ENCODE measurements at places on chromosomes 13 and 19.

DNA sequence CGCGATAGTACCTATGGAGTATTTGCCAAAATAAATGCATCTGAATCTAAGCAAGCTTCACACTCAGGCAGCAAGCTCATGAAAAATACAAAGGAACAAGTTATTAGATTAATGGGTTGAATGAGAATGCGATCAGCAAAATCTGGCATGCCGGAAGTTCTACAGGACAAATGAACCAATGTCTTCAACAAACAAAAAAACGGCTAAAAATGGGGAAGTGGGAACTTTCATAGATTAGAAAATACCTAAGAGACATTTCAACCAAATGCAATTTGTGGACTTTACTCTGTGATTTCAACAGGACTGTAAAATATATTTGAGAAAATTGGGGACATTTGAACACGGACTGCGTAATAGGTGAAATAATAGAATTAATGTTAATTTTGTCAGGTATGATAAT, 22.4 kb upstream of the RNASEH2B start:
- DNase-seq = no peak

DNA sequence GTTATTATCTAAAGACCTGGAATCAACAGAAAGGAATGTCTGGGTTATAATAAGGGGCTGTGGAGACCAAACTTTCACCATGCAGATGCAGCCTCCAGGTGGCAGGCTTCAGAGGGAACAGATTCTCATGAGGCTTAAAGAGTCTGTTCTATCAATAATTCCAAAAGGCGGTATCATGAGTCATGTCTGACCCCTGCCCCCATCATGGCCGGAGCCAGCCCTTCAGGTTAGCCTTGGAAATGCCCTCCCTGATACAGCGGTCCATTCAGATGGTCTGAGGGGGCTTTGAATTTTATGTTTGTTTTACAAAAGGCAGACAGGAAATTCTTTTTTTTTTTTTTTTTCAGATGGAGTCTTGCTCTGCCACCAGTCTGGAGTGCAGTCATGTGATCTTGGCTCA, 21.7 kb upstream of the LAMP1 start:
- DNase-seq = peak; percentile 24

DNA sequence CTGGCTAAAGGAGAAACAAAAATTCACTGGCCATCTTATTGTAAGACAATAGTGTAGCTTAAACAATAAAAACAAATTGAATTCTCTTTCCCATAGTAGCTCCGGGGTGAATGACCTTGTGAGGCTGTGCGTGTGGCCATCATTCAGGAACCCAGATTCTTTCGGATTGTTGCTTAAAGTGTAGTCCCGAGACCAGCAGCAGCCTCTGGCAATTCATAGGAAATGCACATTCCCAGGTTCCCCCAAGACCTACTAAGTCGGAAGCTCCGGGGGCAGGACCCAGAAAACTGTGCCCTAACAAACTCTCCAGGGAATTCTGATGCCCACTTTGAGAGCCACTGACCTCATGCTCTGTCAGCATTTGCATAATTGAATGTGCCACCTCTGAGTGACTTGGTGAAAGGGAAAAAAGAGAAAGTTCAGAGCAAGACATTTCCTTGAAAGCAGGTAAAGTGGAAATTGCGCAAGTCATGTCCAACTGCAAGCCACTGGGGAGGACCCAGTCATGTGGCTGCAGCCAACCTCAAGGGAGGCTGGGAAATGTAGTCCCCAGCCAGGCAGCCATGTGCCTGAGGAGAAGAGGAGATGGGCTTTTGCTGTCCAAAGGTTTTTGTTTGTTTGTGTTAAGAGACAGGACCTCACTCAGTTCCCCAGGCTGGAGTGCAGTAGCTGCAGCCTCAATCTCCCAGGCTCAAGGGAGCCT, 50.7 kb upstream of the PNMA8B start:
- DNase-seq = no peak

- DNase-seq = no peak
Observed at GRCh38 chr19:955803-956765, 28.1 kb upstream of the WDR18 start.

GRCh38 chr19:44608391-44608821, 5.0 kb upstream of the IGSF23 start:
- peak; percentile 66 for DNase-seq

GRCh38 chr19:30577551-30578105, 205.4 kb downstream of the ZNF536 start:
- DNase-seq = no peak

DNA sequence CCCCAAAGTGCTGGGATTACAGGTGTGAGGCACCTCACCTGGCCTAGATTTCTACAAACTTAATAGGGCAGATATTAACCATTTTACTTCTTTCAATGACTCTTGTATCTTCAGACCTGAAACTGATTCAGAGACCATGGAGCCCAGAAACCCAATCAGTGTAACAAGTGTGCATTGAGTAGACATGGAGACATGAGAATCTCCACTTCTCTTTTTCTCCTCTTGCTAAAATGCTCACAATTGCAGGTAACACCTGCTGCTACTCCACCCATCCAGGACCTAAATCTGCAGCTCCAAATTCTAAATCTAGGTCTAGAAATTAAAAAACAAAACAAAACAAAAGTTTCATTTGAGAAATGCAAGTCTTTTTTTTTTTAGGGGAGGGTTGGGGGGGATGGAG, 42.2 kb upstream of the ZNF681 start:
- DNase-seq = no peak

- DNase-seq = peak; percentile 36
Observed at GRCh38 chr13:108227651-108228272, 9.6 kb downstream of the ABHD13 start.

DNA sequence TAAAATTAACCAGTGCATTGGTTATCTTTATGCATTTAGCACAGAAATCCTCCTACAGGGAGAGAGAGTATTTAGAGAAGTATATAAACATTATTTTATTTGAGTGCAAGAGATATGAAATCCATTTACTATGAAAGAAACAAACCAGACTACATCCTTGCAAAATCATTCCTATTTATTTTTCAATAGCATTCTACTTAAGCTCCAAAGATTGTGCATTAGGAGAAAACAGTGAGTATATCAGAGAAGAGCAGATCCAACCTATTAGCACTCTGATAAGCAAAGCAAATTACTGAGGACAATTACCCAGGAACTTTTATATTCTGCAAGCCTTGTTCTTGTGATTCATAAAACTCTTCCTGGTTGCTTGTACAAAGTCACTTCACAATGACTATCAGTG, 256.1 kb downstream of the FGF14 start:
- DNase-seq = no peak

DNA sequence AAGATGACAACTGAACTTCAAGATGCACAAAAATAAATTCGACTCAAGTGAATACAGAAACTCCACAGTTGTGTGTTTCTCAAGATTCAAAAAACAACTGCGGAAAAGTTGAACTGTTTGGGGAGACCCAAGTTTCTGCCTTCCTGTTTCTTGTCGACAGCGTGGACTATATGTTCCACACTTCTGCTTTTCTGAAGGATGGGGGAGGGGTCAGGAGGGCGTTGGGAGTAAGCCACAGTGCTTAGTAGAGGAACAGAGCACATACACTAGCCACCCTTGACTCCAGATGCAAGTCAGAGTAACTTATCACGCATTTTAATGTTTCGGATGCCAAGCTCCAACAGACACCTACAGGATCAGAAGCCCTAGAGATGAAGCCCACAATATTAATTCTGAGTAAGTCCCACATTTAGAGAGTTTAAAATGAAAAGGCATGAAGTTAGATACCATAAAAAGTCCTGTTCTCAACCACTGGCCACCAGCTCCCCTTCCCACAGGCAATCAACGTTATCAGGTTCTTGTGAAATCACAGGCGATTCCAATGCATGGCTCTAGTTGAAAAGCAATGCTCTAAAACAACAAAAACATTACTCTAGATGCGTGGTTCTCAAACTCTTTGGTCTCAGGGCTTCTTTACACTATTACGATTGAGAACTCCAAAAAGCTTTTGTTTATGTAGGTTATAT, 4.2 kb downstream of the TUBGCP3 start:
- no peak for DNase-seq

GRCh38 chr13:23888658-23889614, at the start of gene MIPEP:
MIPEP (minus strand) TSS chr13:23889400; CDS start chr13:23889320, 80 bp downstream.
- DNase-seq = peak; percentile 95

GRCh38 chr13:30932481-30933353, at the start of gene TEX26:
TEX26 (plus strand) TSS chr13:30932656; CDS start chr13:30932716, 60 bp downstream.
- DNase-seq = no peak

- DNase-seq = no peak
Observed at GRCh38 chr19:36163813-36164212, 11.6 kb upstream of the COX7A1 start.

DNA sequence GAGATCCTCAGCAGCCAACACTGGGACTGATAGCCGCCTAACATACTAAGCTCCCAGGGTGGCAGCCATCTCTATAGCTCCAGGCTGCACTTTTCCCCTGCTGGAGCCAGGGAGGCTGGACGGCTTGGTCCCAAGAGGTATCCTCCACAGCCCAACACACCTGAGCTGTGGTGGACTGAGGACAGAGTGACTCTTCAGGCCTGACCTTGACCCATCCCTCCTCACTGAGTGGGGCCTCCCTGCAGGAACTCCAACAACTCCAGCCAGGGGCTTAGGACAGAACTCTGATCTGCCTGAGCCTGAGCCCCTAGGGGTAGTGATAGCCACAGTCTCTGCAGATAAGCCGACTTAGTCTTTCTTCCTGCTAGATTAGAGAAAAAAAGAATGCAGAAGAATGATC, 958.1 kb upstream of the PRR20A start:
- no peak for DNase-seq

GRCh38 chr19:6753178-6754031, 13.8 kb downstream of the SH2D3A start:
- DNase-seq = no peak

- DNase-seq = no peak
Observed at GRCh38 chr13:51359352-51359751, 19.9 kb downstream of the SERPINE3 start.

DNA sequence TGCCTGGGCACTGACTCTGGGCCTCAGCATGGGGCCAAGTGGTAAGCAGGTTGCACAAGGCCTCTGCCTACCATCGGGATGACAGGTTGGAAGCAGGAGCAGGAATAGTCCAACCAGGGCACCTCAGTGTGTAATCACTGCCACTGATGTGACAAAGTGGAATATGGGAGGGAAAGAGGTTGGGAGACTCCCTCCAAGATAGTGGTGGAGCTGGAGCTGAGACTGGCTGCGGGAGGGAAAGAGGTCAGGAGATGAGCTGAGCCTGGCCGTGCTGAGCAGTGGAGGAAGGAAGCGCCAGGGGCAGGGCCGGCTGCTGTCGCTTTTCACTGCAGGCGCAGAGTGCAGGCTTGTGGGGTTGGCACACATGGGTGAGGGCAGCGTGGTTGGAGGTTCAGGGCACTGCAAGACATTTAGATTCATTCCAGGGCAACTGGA, 6.8 kb downstream of the UPF3A start:
- no peak for DNase-seq

DNA sequence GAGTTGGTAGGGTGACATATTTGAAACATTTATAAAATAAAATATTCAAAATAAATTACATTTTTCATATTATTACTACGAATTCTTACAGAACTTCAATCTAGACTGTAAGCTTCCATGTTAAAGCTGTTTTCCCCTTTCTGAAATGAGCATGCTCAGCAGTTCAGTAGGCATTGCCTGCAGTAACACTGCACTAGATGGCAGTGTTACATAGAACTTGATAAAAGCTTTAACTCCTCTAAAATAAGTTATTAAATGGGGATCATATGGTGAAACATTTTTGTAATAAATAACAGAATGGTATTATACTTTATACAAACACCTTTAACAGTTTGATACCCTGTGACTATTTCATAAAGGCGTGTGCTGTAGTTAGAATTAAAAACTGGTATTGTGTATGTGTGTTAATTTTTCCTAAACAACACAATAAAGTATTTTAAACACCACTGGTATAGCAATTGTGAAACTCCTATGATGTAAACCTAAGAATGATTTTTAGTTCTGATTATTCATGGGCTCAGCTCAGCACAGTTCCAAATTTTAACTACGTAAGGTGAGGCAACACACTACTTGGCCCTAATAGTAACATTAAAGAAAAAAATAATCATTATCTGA, 11.6 kb upstream of the GPR18 start:
- DNase-seq = peak; percentile 19

DNA sequence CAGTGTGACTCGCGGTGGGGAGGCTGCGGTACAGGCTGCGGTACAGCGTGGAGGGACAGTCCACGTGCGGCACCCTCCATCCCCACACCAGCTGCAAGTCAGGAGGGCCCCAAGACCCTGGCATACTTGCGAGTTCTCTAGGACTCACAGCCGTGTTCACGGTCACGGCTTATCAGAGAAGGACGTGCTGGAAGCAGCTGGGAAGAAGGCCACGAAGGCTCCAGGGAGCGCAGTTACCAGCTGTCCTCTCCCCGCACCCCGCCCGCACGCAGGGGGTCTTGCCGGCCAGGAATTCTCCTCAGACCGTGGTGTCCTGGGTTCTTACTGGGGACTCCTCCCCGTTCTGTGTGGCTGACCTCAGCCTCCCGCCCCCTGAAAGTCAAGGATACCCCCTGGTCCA, 6.2 kb downstream of the ZNF444 start:
- DNase-seq = no peak

Data from NCI-H1417 (cell line).